Stimulated activated CD8-positive, alpha-beta memory T cell treated with anti-CD3 and anti-CD28 coated beads, Interleukin-4, amount 100 ng/mL, for 24 hours (primary cell): ENCODE measurements at places on chromosomes 1 and 21.

DNA sequence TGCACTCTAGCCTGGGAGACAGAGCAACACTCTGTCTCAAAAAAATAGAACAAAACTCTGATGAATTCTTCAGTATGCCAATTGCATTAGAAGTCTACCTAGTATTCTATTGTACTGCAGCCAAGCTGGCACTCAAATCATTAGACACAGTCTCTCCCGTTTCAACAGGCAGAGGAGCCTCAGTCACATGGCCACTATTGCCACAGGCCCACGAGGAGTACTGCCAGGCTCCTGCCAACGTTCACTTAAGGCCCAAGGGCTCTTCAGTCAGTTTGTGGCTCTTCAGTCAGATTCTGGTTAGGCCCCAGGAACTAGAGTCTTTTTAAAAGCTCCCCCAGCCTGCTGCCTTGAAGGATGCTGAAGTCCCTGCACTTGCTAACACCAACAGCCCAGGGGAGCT is 73.4 kb downstream of the SH3BGR start:
- no peak for DNase-seq

DNA sequence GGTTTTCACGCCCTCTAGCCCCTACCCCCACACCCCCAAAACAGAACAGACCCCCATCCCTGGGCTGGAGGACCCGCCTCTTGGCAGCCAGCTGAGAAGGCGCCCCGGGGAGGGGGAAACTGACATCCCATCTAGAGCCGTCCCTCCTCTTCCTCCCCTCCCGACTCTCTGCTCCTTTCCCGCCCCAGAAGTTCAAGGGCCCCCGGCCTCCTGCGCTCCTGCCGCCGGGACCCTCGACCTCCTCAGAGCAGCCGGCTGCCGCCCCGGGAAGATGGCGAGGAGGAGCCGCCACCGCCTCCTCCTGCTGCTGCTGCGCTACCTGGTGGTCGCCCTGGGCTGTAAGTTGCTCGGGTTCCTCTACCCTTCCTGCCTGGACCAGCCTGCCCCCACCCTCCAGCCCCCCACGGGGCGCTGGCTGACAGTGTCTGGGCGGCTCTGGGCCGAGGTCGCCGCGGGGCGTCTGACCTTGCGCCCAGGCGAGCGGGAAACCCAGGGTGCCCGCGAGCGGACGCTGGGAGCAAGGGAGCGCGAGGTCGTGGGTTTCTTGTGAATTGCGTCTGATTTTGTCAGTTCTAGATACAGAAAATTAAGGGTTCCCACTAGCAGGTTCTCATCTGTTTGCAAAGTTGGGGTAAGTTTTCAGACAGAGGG is 618 bp downstream of the JAM2 start:
- peak; percentile 5 for DNase-seq

GRCh38 chr1:39080269-39080826 is 54.2 kb downstream of the NDUFS5 start:
- DNase-seq, result no peak

DNA sequence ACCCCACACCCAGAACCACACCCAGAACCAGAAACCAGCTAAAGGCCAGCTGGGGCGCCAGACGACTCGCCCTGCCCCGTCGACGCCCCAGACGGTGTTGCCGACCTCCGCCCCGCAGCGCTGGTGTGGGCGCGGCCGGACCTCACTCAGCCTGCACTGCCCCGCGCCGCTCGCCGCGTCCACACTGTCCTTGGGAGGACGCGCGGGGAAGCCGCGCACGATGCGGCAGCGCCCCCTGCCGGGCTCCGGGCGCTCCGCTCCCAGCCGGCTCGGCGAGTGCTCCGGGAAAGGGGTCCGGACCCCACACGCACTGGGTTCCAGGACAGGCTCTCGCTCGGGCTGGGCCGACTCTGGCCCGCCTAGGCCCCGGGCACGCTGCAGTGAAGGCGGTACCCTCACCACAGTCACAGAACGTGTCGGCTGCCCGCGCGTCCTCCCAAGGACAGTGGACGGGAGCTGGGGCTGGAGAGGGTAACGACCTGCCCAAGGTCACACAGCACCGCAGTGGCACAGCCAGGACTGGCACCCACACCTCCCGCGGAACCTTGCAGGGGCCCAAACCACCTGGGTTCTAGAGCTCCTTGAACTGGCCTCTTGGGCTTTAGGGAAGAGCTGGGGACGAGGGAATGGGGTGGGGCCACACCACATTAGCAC is 90.2 kb downstream of the DMRTA2 start:
- DNase-seq, result peak; percentile 27

- DNase-seq, result no peak
These were observed 488.0 kb downstream of the AJAP1 start for GRCh38 chr1:5142389-5142788.

DNA sequence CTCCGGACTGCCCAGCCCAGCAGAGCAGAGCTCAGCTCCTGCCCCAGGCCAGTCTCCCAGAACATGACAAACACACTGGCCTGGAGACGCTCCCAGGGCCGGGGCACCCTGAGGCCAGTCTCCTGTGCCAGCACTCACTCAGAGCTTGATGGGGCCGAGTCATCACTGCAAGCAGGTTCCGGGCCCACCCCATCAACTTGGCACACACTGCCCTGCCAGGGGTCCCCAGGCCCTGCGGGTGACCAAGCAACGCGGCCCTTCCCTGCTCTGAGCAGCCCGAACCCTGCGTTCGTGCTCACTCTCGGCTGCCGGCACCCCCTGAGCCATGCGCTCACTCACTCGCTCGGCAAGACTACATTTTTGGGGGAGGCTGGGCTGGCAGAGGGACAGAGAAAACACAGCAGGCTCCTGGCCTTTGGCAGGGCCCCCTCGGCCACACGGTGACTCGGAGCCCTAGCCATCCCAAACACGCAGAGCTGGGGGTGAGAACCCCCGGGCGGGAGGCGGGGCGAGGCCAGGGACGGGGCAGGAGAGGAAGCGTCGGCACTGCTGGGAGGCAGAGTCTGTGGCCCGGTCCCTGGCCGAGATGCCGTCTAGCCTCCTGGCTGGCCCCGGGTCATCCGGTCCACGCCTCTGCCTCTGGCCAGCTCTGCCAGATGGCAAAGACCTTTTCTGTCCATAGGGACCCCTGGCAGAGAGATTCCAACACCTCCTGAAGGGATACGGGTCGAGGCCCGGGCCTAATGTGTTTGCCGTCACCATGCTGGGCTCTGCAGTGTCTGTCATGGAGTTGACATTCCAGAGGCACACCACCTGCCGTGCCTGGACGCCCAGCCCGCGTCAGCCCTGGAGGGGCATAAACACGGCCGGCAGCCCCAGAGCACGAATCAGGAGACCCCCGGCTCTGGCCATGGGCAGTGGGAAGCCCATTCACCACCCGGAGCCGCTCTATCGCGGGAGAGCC is 68.0 kb downstream of the MEGF6 start:
- DNase-seq, result no peak

DNA sequence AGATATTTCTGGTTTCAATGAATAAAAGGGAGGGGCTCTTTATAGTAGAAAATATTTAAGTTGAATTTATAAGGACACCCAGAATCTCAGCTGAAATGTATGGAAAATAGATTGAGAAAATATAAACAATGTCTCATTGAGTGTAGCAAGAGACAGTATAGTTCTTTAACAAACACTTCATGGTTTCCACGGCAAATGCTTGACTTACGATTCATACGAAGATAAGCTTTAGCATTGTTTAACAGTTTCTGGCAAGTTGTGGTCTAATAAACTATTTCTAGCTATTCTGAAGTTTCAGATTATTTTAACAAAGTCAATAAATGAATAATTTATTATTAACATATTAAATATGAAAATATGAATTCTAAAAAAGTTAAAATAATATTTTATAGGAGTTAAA is 1419.4 kb downstream of the KCNT2 start:
- no peak for DNase-seq

DNA sequence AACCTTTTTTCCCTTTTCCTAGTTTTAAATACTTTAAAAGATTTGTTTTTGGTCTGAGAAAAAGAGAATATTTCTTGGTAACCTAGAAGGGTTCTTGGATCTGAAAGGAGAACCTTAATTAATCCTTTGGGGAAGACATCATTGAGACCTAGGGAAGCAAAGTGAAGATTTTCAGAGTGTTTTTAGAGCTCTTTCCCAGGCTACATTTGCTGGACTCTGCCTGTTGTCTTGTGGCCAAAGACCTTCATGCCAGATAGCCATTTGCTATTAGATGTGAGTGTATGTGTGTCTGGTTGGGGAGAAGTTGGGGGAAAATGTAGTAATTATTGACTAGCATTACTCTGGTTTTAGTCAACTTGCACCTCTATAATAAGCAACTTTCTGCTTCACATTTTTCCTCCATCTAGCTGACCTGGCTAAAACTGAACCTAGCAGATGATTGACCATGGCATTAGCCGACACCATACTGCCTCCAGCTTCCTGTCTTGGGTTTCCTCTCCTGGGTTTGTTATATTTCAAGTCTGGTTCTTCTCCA is 239.1 kb downstream of the USP25 start:
- no peak for DNase-seq

- no peak for DNase-seq
These were observed 30.4 kb downstream of the PLXNA2 start for GRCh38 chr1:208213786-208214185.

GRCh38 chr1:12168451-12169160 is 1.8 kb downstream of the TNFRSF1B start:
- no peak for DNase-seq

- DNase-seq, result no peak
These were observed 77.8 kb upstream of the CD55 start for GRCh38 chr1:207243442-207244408.

GRCh38 chr1:23062271-23062670 is 43.0 kb downstream of the KDM1A start:
- DNase-seq, result no peak

- DNase-seq, result no peak
These were observed 41.0 kb upstream of the IFFO2 start for GRCh38 chr1:18997508-18997907.

DNA sequence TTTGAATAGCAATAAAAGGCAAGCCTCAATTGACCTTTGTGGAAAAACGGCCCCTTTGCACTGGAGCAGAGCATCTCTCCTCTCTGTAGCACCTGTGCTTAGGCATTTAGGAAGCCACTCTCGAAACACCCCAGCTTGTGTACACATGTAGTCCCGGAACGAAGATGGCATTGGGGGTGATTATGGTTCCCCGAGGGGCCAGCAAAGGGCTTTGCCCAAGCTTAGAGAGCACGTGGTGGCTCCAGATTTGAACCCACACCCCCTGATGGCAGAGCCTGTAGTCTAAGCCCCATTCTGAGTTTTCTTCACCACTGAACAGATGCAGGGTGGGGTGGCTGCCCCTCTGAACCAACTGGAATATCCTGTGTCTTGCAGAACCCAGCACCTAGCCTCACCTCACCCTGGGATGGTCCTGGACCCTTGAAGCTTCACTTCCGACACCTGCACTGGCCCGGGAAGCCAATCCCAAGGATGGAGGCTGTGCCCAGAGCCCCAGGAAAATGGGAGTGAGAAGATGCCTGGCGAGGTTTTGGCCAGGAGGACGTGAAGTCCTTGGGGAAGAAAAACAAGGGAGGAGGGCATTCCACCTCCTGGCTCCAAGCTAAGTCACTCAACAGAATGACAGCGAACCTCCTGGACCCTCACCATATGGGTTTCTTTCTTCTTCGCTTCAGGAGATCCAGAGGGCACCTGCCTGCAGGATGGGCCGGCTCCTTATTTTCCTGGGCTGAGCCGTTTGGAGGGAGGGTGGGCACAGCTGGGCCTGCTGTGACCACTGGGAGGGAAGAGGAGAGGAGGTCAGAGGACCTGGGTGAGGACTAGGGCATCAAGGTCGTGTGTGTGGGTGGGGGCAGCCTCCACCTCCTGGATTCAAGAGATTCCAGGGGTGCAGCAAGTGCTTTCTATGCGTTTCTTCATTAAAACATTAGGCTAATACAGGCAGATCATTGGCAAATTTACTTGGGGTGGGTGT is 37.7 kb downstream of the IGFN1 start:
- no peak for DNase-seq

DNA sequence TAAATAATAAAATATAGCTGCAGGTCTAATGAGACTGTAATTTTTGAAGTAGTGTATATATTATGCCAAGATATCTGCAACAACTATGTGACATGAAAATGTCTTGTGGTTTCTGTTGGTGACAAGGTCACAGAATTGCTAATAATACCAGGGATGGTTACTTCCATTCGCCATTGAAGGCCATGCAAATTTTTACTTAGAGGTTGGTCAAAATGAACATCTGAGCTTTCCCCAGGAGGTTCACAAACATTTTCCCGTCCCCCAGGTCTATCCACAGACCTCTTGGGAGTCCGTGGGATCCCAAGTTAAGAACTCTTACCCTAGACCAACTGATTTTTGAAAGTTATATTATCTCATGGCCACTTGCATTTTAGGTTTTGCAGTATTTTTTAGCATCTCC is 62.7 kb downstream of the BCL9 start:
- no peak for DNase-seq

GRCh38 chr1:107449326-107449725 is 308.5 kb downstream of the NTNG1 start:
- no peak for DNase-seq

GRCh38 chr1:55868026-55868425 is 652.9 kb upstream of the USP24 start:
- DNase-seq, result no peak

DNA sequence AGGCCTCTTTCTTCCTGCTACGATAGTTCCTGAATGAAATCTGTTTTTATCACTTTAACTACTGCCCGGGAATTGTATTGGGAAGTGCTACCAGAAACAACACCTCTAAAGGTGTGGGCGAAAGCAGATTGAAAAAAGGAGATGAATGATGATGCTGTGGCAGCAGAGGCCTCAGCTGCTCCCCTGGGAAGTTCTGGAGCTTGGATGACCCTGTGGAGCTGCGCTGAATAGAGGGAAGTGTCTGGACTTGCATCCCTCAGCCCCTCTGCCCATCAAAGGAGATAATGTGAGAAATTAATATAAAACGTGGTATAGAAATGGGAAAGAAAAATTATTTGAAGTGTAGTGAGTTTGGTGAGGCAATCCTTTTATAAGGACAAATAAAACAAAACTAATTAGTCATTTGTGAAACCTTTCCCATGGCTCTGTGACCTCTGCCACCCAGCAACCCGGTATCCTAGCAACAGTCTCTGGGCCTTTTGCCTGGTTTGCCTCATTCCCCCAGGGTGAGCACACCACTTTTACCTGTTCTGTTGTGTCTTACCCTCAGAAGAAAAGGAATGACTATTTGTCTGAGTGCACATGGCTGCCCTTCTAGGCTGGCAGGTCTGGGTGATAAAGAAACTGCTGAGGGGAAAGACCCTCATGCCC is 21.3 kb downstream of the OVAAL start:
- DNase-seq, result no peak

GRCh38 chr1:221166559-221167318 is 287.5 kb downstream of the HLX start:
- DNase-seq, result no peak

- DNase-seq, result no peak
These were observed 6.8 kb downstream of the SPRR5 start for GRCh38 chr1:152953761-152954160.

GRCh38 chr21:45091550-45092322 is 17.4 kb downstream of the ADARB1 start:
- DNase-seq, result no peak

- DNase-seq, result no peak
These were observed 18.7 kb downstream of the CTSK start for GRCh38 chr1:150789396-150789795.
